Kidney (tissue), 22 donors: ENCODE measurements at places on chromosomes 12 and 14. TPM values are rescaled to one million over a fixed set of nuclear protein-coding genes. Genes with fewer than 3 reads are reported as not detected.

- no peak for DNase-seq
These were observed 139.0 kb upstream of the CCDC198 start for GRCh38 chr14:57632649-57633048.

The KCNMB4 gene
- total RNA-seq, result 3.9 TPM

DNA sequence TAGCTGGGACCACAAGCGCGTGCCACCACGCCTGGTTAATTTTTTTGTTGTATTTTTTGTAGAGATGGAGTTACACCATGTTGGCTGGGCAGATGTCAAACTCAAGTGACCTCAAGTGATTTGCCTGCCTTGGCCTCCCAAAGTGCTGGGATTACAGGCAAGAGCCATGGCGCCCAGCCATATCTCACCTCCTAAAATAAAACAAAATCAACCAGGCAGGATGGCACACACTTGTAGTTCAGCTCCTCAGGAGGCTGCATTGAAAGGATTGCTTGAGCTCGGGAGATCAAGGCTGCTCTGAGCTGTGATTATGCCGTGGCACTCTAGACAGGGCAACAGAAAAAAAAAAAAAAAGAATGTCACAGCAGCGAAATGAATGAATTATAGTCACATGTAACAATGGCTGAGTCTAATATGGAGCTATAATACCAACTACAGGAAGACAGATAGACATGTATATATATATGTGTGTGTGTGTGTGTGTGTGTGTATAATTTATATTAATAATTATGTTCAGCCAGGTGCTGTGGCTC lies 19.3 kb upstream of the TMEM120B start:
- DNase-seq, result no peak

DNA sequence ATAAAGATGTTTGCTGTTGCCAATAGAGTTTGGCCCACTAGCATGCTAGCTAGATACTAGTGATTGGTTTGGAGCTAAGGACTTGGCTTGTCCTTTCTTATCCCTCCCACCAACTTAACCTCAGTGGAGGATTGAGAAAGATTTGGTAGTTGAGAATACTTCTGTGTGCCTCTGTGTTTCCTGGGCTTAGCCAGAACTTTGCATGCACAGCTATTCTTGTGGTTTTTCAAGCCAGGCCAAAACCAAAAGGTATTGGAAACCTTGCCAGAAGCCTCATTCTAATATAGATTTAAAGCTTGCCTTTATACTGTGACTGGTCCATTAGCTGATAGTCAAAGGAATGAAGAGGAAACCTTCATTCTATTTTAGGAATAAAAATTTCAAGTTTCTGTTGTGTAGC lies 188.5 kb downstream of the CCDC91 start:
- DNase-seq, result no peak

DNA sequence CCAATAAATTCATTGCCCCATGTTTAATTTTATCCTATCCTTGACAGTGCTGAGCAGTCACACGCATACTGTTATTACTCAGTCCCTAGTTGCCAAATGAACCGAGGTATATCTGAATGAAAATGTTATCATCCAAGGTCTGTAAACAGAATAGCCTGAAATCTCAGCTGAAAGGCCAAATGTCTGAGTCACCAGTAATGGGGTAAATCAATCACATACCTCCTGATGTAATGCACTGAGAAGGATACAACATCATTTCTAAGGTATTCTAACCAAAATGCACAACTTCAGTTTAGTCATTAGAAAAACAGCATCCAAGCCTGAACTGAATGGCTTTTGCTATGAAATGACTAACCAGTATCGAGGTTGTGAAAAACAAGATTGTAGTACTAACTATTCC lies 228.6 kb downstream of the DPF3 start:
- DNase-seq, result no peak

The CLEC2A gene
- not detected for total RNA-seq

- DNase-seq, result no peak
These were observed 42.5 kb downstream of the CCDC88C start for GRCh38 chr14:91374879-91375702.

The CEP290 gene
- 18.2 TPM for total RNA-seq

DNA sequence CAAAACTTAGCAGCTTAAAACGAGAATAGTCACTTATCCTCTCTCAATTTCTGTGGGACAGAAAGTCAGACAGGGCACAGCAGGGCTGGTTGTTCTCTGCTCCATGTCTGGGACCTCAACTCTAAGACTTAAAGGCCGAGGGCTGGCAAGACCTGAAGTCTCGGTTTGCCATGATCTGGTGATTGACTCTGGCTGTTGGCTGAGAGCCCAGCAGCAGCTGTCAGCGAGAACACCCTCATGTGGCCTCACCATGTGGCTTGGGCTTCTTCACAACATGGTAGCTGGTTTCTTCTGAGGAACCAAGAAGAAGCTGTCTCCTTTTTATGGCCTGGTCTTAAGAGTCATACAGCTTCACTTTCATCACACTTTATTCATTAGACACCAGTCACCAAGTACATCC lies 1.7 kb upstream of the VASH1 start:
- DNase-seq, result no peak

The SLCO1A2 gene
- total RNA-seq, result 0.31 TPM

DNA sequence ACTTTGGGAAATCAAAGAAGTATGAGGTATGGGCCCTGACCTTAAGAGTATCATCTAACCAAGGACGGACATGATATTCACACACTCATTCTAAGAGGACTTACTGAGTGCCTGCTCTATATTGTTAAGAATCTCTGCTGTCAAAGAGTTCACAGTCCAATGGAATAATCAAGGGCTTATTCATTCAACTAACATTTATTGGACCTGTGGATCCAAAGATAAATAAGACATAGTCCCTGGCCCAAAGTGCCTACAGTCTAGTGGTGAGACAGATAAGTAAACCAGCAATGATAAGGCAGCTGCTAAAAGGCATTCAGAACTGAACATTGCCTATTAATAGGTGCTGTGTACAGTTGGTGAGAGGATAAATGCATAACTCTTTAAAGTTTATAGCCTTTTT lies 11.0 kb downstream of the WDR20 start:
- no peak for DNase-seq
